ENCODE measurements at places on chromosomes 11 and 22.

DNA sequence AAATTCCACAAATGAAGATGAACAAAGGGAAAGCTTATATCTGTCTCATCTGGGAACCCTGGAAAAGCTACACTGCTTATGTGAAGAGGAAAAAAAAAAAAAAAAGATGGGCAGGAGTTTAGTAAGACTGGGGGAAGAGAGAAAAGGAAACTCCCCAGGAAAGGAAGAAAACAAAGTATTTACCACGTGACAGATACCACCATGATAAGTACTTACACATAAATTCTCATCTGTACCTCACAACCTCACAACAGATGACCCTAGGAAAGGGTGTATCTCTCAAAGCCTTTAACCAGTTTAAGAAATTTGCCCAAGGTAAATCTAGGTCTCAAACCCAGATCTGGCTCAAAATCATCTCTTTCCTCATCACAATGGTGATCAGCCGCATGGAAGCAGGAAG lies 77.1 kb downstream of the GAB2 start:
- no peak for DNase-seq

DNA sequence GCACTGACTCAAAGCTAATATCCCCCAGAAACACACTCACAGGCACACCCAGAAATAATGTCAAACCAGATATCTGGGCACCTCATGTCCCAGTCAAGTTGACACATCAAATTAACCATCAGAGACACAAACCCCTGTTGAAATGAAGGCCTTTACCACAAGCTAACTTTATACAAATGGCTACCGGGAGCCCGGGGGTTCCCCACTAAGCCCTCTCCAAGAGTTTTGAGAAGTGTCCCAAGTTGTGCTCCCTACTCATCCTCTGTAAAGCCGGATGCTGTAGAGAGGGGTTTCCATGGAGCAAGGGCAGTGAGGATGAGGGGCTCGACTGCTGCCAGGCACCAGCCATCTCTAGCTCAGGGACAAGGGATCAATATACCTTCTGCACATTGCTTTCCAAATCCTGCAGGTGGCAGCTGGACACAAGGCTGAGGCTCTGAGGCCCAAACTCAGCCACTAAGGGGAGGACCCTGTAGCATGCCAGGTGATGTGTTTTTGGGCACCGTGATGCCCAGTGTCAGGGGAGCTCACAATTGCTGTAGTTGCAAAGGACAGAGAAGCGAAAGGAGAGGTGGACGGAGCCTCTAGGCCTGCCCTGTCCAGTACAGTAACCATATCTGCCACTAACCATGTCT lies 145.7 kb downstream of the TTC17 start:
- DNase-seq = peak; percentile 46

DNA sequence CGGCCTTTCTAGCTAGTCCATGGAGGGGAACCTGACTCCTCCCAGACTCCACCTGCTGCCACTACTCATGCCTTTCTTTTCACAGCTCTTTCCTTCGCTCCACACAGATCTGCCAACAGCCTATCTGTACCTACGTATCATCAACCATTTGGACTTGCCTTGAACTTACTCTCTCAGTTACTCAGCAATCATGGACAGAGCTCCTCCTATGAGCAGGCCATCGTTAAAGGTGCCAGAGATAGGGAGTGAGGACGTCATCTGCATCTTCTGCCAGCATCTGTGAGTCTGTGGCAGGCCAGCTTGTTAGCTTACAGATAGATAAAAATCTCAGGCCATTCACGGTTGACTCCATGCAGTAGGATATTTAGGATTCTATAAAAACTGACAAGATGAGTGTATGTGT lies 162.9 kb upstream of the ZBED5 start:
- DNase-seq = no peak

GRCh38 chr11:100888836-100889235 lies 201.7 kb downstream of the ARHGAP42 start:
- DNase-seq = no peak

DNA sequence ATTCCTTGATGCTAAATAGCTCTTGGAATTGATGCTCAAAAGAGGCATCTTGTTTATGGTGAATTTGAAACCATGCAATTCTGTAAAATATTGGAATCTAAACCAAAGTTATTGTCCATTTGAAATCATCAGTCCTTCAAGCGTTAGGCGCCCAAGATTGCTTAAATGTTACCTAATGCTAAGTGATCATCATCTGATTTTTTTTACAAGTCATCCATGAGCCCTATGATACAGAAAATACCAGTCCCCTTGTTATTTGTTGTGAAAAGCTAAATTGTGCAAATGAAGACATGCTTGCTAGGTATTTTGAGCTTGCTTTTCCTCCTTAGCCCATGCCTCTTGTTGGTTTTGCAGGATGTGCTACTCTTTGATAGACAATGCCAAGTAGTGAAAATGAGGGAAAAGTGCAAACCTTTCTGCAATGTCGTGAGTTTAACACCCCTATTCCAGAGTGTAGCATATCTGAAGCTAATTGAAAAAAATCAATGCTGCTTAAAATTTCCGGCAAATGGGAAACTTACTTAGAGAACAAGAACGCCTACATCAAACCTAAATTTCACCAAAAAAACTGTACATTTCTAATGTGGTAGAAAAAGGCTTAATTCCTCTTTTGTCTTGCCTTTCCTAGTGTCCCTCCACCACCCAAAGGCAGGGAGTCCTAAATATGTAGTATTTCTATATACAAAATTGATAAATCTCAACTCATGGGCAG lies 1.9 kb downstream of the GRK3 start:
- no peak for DNase-seq

- DNase-seq = no peak
These were observed 13.9 kb downstream of the STX3 start for GRCh38 chr11:59769111-59769510.

DNA sequence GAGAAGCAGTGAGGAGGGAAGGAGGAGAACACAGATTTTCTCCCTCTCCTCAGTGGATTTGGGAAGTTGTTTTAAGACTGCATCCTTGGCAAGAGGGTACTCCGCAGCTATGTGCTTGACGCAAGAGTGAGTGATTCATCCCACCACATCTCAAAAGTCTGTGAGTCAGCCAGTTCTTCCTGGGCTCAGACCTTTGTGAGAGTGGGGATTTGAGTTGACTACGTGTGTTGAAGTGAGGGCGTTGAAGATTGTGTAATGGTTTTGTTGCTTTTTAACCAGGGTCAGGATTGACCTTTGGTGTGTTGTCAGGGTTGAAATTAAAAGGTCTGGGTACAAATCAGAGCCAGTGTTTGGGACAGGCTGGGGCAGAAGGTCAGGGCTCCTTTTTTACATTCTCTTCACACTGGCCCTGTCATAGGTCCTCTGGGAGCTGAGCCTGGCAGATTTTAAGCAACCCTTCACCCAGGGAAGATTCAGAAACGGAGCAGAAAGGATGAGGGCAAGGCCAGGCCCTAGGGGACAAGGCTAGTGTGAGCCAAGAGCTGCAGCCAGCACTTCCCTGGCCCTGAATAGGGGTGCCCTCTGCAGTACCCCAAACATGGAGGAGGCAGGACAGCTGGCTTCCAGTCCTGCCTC lies 4.2 kb upstream of the C11orf86 start:
- DNase-seq = peak; percentile 92

DNA sequence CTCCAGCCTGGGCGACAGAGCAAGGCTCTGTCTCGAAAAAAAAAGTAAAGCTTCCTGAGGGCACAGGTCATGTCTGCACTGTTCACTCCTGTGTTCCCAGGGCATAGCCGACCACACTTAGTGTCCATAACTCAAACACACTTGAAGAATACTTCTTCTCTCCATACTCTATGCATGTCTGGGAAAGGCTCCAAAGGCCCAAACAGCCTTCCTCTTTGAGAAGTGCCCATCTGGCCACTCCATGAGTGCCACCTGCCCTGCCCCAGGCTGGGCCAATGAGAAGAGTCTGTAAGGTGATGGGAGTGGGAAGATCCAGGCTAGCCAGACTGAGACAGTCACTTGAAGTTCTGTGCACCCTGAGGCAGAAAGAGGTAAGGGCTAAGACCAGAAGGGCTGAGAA lies 24.7 kb downstream of the DGCR2 start:
- no peak for DNase-seq

GRCh38 chr11:43567396-43567975 lies 113.1 kb upstream of the HSD17B12 start:
- DNase-seq = peak; percentile 74

DNA sequence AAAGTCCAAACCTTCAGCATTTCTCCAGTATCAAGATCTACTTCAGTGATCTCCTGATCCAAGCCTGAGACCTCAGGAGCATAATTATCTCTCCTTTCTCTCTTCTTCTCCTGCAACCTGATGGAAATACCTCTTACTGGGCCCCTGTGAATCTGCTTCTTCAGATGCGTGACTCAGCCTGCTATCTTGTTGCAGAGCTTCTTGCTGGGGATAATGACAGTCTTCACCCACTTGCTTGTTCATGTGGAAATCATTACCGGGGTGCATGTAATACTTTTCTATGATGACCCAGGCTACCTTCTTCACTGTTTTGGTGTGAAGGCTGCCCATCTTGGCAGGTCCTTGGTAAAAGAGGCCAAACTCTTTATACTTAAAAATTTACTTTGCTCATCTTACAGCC lies 140.0 kb upstream of the POU2AF2 start:
- DNase-seq = no peak

DNA sequence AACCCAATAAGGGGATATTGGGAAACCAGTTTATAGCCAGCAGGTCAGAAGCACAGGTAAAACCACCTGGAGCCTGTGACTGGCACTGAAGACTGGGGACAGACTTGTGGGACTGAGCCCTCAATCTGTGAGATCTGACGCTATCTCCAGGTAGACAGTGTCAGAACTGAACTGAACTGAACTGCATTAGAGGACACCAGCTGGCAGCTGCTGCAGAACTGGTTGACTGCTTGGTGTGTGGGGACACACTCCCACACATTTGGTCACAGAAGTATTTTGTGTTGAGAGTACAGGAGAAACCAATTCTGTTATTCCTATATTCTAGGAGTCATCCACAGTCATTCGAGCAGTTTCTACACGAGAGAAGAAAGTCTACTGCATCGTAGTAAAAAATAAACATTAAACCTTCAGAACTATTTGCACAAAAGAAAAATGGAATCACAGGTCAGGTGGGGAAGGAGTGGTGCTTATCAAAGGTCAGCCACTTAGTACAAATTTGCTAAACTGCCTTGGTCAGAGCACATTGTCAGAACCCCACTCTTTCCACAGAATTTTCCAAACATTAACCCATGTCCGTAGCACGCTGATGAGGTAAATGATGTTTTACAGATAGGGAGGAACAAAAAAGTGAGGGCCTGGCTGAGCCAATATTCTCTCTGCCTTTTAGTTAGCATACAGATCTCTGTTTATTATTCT lies 77.2 kb downstream of the SIK3 start:
- no peak for DNase-seq

GRCh38 chr11:134486106-134486505 lies 74.1 kb upstream of the B3GAT1 start:
- DNase-seq = no peak

GRCh38 chr11:112467721-112468120 lies 207.1 kb upstream of the PLET1 start:
- DNase-seq = no peak

- no peak for DNase-seq
These were observed 52.0 kb downstream of the NRXN2 start for GRCh38 chr11:64670975-64671374.

GRCh38 chr11:35963911-35964310 lies 20.0 kb downstream of the LDLRAD3 start:
- DNase-seq = no peak

Data from AG08395 (cell line).